Caco-2 (cell line): ENCODE measurements at places on chromosomes 2 and 18.

GRCh38 chr2:120443946-120444345 is 98.0 kb downstream of the INHBB start:
- DNase-seq, result no peak

- DNase-seq, result no peak
Observed at GRCh38 chr18:36412778-36413177, 115.3 kb downstream of the FHOD3 start.

- DNase-seq, result no peak
Observed at GRCh38 chr18:5444847-5445246, 99.0 kb downstream of the EPB41L3 start.

- peak; percentile 12 for DNase-seq
Observed at GRCh38 chr2:105324732-105325131, 4.8 kb downstream of the TGFBRAP1 start.

DNA sequence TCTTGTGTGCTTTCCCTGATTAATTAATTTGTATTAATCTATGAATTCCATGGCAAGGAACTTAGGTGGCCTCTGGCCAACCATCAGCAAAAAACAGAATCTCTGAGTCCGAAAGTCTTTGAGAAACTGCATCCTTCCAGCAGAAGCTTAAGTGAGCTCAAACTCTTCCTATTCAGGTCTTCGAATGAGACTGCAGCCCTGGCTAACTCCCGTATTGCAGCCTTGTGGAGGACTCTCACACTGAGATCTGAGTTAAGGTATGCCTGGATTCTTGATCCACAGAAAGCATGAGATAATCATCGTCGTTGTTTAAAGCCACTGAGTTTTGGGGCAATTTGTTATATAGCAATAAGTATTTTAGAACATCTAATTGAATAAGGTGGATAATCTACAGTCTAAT is 1143.9 kb upstream of the NXPH2 start:
- no peak for DNase-seq

DNA sequence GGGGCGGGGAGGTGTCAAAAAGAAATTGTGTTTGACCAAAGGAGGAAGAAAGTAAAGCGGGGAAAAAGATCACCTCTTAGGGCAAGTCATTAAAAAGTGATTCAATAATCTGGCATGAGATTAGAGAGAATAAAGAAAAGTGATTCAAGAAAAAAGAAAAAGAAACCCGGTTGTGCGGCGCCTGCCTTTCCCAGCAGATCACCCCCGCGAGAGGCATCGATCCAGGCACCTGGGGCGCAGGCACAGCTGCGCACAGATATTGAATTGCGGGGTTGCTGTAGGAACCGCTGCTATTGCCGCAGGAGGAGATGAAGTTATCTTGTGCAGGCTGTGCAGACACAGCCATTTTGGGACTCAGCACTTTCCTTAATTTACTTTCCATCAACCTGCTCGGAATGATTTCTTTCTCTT is 71.2 kb downstream of the PLB1 start:
- no peak for DNase-seq

DNA sequence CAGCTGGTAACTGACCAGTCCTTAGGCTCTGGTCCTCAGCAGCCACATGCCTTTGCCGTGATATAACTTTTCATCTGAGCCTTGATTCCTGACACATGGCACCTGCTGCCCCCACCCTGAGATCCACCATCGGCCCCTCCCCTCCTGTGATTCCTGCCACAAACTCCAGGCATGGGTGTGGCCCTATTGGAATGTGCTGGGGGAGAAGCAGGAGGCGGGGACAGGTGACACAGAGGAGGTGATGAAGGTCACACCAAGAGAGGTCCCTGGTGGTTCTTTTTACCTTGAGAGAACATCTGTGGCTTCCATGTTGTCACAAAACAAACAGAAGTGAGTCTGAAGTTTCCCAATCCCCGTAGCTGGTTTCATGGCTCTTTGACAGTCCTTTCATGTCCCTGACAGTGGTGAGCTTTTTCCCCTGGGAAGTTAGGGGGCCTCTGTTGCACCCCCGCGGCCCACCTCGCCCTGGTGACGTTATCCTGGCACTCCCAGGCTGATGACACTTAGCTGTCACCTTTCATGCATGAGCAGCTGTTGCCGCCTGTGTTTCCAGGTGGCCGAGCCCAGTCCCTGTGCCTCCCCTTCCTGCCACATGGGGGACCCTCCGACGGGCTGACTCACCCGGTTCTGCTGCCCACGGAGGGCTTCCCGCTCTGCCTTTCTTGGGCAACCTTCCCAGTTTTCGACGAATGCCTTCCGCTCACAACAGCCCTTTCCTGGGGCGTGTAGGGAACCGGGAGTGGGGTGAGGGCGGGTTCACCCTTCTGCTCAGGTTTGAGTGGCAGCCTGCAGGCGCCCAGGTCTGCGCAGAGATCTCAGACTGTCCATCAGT is 66.3 kb upstream of the GLI2 start:
- peak; percentile 61 for DNase-seq

DNA sequence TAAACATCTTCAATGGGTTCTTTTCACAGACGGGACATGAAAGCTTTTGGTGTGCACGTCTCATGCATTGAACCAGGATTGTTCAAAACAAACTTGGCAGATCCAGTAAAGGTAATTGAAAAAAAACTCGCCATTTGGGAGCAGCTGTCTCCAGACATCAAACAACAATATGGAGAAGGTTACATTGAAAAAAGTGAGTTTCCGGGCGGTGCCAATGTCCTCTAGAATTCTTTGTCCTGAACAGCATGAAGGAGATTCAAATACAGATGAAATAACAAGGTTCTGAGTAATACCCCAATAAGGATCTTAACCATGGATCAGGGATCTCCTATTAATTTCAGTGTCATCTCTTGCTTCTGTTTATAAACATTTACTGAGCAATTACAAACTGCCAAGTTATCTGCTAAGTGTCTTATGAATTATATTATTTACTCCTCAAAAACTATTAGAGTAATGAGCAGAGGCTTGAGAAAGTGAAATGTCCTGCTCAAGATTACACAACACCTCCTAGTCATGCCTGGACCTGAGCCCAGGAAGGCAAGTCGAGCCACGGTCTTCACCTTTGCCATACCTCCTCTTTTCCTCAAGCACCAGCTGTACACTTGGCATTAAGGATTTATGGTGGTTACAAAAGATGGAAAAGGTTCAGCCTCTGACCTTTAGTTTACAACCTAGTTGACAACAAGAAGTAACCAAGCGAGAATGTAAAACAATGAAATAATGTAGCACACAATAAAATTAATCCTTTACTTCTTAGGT is 22.6 kb downstream of the DHRS9 start:
- DNase-seq, result no peak

- no peak for DNase-seq
Observed at GRCh38 chr2:20001361-20001863, 11.1 kb downstream of the MATN3 start.

DNA sequence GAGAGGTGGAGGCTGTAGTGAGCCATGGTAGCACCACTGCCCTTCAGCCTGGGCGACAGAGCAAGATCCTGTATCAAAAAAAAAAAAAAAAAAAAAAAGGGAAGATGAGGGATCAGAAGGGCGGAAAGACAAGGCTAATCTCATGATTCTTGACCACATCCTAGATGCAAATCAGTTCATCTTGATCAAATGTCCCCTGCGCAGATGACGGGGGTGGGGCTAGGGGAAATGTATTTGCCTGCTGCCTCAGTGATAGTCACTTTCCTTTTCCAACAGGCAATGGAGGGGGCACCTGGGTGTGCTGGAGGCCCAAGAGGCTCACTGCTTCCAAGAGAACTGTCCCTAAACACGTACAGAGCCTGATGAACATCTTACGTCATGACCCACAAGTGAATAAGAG is 3.7 kb upstream of the EMILIN2 start:
- no peak for DNase-seq

GRCh38 chr2:172361360-172361759 is 66.0 kb upstream of the ITGA6 start:
- DNase-seq, result no peak

- no peak for DNase-seq
Observed at GRCh38 chr18:28455971-28456370, 279.0 kb upstream of the CDH2 start.

GRCh38 chr18:63185984-63186383 is 133.6 kb downstream of the BCL2 start:
- DNase-seq, result no peak

DNA sequence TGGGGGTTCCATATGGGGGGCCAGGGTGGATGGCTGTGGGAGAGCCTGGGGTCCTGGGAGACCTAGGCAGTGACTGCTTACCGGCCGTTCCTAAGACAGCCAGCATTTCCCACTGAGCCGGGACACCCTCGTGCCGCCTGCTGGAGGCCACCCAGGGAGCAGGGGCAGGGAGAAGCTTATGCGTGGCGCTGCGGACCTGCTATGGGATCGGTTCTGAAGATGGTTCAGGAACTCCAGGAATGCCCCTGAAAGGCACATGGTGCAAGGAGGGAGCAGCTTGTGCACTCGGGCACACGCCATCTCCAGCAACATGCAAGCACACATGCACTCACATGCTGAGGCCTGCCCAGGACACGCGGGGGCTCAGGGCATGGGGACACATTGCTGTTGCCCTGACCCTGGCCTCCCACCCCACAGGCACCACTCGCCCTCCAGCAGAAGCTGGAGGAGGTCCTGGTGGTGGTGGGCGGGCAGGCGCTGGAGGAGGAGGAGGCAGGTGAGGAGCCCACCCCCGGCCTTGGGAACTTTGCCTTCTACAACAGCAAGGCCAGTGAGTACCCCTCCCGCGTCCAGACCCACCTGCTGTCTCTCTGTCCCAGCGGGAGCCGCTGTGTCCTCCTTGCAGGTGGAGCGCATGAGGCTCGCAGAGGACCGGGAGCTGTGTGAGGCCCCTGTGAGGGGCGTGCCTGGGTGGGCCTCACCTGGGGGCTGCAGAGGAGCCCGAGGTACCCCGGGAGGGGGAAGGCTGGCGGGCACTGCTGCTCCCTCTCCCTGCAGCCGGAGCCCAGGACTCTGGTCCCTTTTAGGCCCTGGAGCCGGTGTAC is 4.1 kb downstream of the KLHL30 start:
- DNase-seq, result no peak

DNA sequence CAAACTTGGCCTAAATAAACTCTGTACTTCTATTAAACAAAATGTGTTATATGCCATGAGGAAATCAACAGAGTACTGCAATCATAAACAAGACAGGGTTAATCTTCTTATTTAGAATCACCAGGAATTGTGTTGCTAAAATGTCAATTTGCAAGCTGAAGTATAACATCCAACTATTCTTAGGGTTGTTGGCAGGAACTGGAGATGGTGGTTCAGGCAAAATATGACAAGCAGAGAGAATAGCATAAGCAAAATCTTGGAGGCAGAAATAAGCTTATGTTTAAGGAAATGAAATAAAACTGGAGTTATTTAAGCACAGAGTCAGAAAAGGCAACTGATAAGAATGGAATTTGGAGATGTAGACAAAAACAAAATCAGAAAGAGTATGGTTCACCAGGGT is 463.8 kb upstream of the SLC8A1 start:
- no peak for DNase-seq

DNA sequence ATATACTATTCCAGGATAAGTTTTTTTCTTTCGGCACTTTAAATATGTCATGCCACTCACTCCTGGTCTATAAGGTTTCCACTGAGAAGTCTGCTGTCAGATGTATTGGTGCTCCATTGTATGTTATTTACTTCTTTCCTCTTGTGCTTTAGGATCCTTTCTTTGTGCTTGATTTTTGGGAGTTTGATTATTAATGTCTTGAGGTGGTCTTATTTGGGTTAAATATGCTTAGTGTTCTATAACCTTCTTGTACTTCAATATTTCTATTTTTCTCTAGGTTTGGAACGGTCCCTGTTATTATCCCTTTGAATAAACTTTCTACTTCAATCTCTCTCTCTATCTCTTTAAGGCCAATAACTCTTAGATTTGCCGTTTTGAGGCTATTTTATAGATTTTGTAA is 28.3 kb downstream of the STPG4 start:
- DNase-seq, result no peak

DNA sequence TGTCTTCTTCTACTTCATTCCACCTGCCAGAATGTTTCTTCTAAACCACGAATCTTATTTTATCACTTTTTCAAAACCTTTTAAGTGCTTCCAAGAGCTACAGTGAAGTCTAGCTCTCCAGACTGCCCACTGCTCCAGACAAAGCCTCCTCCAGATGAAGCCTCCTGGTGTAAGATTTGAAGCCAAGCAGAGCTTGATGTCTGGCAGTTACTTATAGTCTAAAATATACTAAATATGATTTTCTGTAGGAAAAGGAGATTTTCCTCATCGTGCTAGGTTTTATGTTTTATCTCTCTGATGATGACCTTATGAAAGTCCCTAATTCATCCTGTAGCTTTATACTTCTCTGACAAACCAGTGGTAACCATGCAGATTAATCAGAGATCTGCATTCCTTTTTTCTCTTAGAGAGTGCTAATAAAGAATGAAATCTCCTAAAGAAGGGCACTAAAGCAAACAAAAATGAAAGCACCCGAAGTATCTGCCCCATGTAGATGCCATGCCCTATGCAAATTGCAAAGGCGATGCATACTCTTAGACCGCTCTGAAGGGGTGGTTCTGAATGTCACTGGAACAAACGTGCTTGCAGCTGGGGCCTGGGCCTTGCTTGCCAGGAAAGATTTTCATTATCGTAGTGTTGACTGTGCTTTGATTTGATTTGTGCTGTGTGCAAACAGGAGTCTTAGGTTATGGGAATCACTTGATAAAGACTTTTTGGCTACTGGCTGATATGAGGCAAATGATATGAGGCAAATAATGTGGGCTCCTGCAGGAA is 314.2 kb downstream of the PID1 start:
- no peak for DNase-seq

- DNase-seq, result no peak
Observed at GRCh38 chr18:59681521-59682004, 15.7 kb downstream of the CCBE1 start.

DNA sequence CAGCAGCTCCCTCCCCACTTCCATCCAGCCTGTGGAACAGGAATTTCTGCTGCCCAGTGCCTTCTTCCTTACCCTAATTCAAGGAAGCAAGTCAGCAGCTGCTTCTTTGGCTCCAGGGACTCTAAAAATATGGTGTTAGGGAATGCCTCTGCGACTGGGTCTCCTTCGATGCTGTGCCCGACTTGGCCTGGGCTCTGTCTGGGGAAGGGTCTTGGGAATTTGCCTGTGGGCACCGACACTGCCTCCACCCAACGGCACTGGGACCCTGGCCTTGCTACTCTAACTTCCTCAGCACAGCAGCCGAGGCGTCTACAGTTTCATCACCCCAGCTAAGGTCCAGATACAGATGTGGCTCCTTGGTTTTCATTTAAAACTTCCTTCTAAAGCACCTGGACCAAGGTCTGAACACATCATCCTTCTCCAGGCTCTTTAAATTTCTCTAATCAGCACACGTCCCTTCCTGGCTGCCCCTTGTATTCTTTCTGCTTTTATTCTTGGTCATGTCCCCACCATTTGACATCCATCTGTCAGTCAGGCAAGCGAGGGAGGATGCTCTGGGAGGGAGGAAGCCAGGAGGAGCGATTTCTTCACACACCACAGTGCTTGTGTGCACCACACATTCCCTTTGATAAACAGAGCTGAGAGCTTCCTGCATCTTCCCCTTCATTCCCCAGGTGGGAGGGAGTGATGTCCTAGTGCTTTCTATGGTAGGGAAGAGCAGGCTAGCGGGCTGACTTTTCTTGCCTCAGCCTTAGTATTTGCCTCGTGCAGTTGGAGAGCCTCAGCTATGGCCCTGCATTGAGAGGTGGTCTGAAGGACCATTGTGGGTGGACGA is 6.8 kb downstream of the LBH start:
- DNase-seq, result no peak

GRCh38 chr2:38997781-38998180 is 108.1 kb downstream of the ARHGEF33 start:
- DNase-seq, result no peak

- DNase-seq, result peak; percentile 53
Observed at GRCh38 chr2:113890253-113891235, 655 bp downstream of the ACTR3 start.

GRCh38 chr18:47260120-47260923 is 8.9 kb upstream of the SKOR2 start:
- peak; percentile 3 for DNase-seq
